ENCODE measurements at places on chromosomes 2 and 18.

DNA sequence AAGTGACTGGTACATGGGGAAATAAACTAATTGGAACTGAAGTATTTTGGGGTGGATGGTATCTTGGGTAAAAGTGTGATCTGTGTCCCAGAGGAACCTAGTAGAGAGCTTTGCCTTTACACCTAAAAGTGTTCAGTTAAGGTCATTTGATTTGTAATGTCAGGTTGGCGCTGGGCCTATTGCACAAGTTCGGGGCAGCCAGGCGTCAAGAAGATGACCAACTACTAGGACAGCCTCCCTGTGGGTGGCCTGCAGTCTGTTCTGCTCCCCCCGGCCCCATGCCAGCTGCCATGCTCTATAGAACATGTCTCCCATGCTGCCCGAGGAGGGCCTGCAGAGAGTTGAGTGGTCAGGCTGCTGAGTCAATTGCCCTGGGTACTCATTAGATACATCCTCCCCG, 10.1 kb downstream of the RRM2 start:
- no peak for DNase-seq

- no peak for DNase-seq
Observed at GRCh38 chr2:129296396-129296795, 683.1 kb upstream of the RAB6C start.

GRCh38 chr18:50614838-50615237, 55.0 kb downstream of the MAPK4 start:
- no peak for DNase-seq

- DNase-seq: no peak
Observed at GRCh38 chr2:212712466-212712865, 173.9 kb upstream of the ERBB4 start.

DNA sequence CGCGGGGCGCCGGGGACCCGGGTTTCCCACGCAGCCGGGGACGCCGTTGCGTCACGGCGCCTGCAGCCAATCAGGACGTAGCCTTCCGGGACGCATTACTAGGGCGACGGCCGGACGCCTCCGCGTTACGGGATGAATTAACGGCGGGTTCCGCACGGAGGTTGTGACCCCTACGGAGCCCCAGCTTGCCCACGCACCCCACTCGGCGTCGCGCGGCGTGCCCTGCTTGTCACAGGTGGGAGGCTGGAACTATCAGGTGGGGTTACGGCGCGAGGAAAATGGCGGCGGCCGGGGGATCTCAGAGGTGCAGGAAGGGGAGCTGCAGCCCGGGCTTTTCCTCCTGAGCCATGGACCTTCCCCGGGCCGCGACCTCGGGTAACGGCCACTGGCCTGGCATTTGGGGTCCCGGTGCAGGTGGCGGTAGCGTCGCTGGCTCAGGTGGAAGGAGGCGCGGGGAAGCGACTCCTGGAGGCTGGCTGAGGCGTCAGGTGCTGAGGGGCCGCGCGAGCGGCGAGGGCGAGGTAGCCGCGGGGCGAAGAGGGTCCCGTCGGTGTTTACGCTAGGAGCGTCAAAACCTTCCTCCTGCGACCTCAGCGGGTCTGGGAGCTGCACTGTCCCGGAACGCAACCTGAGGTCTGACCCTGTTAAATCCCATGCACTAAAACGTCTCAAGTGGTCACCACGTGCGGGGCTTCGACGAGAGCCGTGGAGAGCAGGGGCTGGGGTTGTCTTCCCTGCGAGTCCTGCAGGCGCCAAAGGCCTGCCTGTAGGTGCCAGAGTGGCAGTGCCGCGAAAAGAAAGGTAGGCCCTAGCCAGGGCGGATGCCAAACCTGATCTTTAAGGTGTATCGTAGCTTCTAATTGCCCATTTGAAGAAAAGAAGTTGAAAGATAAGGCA, at the start of gene LCLAT1:
TSS of gene LCLAT1 (plus strand) at position 98 of the 897 bp plus-strand sequence. CDS start 78,345 bp downstream, outside the sequence.
- DNase-seq: peak; percentile 66

DNA sequence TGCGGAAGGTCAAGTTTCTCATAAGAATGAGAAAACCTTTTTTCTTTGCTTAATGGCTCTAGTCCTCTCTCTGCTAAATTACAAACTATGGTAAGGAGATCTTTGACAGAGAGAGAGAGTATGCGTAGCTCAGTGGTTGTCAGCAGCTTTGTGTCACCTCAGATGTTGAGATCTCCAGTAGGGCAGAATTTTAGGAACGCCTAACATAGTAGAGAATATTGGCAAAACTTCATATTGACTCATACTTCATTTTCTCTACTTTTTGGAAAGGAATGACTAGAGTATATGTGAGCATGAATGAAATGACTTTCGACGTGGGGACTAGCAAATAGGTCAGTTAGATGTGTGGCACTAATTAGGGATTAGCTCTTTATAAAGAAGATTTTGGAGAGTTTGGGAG, 64.0 kb downstream of the WDR7 start:
- DNase-seq: no peak

DNA sequence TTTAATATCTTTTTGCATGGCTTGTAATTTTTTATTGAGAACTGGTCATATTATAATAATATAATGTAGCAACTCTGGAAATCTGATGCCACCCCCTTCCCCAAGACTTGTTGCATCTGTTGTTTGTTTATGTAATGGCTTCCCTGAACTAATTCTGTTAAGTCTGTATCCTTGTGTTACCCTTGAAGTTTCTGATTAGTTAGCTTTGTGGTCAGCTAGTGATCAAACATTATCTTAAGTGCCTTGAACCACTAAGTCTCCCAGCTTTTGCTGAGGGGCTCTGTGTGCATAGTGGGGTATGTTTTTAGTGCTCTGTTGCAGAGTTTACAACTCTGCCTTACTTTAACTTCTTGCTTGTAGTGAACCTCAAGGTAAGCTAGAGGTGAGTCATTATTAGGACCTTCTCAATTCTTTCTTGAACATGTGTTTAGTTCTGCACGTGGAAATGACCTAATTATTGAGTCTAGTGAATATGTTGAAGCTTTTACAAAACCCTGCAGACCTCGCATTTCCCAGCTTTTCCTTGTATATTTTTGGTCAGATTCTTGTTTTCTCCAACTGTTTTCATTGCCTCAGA, 24.8 kb downstream of the SMCHD1 start:
- DNase-seq: no peak

DNA sequence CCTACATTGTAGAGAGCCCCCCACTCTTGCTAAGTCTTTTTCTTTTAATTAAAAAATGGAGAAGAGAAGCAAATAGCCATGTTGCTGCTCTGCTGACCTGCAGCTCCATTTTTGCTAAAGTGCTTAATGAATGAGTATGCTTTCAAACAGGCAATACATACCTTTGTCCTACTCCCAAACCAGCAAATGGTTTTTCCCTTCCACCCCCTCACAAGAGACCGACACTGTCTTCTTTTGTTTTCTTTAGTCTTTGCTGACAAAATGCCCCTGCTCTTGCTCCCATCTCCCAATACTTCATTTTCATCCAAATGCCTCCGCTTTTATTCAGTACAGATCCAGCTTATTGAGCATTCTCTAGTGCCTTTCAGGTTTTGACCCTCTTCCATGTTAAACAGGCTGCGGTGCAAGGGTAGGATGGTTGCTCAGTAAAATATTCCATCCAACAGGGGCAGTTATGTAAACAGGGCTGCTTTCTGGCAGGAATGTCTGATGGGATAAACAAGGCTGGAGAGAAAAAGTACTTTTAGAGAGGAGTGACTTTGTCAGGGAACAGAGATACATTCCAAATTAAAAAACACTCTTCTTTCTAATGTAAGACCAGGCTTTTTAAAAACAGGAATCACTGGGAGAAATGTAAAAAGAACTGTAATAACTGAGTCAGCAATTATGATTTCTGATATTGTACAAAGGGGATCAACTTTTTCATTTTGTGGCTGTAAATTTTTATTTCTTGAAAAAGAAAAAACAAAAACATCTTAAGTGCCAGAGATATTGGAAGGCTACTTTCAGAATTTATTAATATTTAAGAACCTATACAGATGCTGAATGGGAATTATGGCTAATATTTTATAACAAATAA, 136.8 kb downstream of the MEP1B start:
- DNase-seq: no peak

GRCh38 chr2:231065966-231066365, 9.3 kb downstream of the PSMD1 start:
- DNase-seq: no peak

- no peak for DNase-seq
Observed at GRCh38 chr18:40769786-40770185, 1185.2 kb upstream of the PIK3C3 start.

DNA sequence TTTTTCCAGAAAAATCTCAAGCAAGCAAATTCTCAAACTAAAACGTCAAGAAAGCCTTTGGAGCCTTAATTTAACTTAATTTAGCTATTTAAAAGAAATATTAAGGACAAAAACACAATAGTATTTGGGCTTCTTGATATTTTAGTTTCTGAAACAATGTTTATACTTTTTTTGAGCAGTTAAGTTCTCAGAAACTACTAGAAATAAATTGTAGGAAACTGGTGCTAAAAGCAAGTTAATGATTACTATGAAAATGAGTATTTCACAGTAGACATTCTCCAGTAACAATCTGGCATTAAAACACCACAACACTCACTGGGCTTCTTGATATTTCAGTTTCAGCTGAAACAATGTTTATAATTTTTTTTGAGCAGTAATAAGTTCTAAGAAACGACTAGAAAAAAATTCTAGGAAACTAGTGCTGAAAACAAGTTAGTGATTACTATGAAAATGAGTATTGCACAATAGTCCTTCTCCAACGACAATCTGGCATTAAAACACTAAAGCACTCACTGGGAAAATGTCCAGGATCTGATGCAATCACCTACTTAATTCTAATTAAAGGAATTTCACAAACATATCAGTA, 45.1 kb downstream of the TRAK2 start:
- peak; percentile 72 for DNase-seq

- no peak for DNase-seq
Observed at GRCh38 chr2:60480089-60480773, 73.2 kb downstream of the BCL11A start.

- DNase-seq: no peak
Observed at GRCh38 chr2:227462462-227462951, 9.4 kb upstream of the AGFG1 start.

- DNase-seq: peak; percentile 70
Observed at GRCh38 chr18:76493213-76494161, 1.6 kb downstream of the ZNF516 start.
